Kidney epithelial cell (primary cell): ENCODE measurements at places on chromosomes 3 and 15. TPM values are rescaled to one million over a fixed set of nuclear protein-coding genes. Genes with fewer than 3 reads are reported as not detected.

The NR1I2 gene
- 0.14 and 0.79 TPM in 2 replicates for total RNA-seq

The LTF gene
- not detected in 2 replicates for total RNA-seq

The ATP13A3 gene
- 273 and 324 TPM in 2 replicates for total RNA-seq

The ADAMTS7 gene
- total RNA-seq: 27.4 and 33.4 TPM in 2 replicates

The PLSCR4 gene
- 1.7 and 3.6 TPM in 2 replicates for total RNA-seq

The CCR5 gene
- not detected in 2 replicates for total RNA-seq

The KNG1 gene
- total RNA-seq: not detected in 2 replicates

The CKMT1B gene
- total RNA-seq: 3.7 and 5.1 TPM in 2 replicates

The CNTN4 gene
- 16.5 and 17.3 TPM in 2 replicates for total RNA-seq

The UNC13C gene
- 0.14 and 0.21 TPM in 2 replicates for total RNA-seq

The PCOLCE2 gene
- 1.7 and 3.4 TPM in 2 replicates for total RNA-seq

The MED12L gene
- total RNA-seq: 1.3 and 1.8 TPM in 2 replicates

The KCNAB1 gene
- total RNA-seq: not detected in 2 replicates

The HERC2 gene
- total RNA-seq: 53.4 and 59.0 TPM in 2 replicates

The GOLGA6L7 gene
- total RNA-seq: not detected in 2 replicates

The CX3CR1 gene
- not detected in 2 replicates for total RNA-seq

The GHSR gene
- total RNA-seq: not detected in 2 replicates

The WDR49 gene
- total RNA-seq: not detected in 2 replicates

The MELTF gene
- 28.6 and 33.8 TPM in 2 replicates for total RNA-seq

The IL5RA gene
- total RNA-seq: not detected in 2 replicates

The P2RY14 gene
- total RNA-seq: not detected in 2 replicates

The TMC3 gene
- not detected in 2 replicates for total RNA-seq

The TMEM158 gene
- 1.1 and 5.8 TPM in 2 replicates for total RNA-seq

The GPR149 gene
- total RNA-seq: not detected in 2 replicates

The CD200 gene
- total RNA-seq: 19.2 and 19.3 TPM in 2 replicates

The CSPG4 gene
- total RNA-seq: 1.2 and 1.7 TPM in 2 replicates
